Activated CD8-positive, alpha-beta memory T cell treated with anti-CD3 and anti-CD28 coated beads, Interleukin-2, amount 50 U/mL, for 48 hours (primary cell): ENCODE measurements at places on chromosomes 4 and X.

DNA sequence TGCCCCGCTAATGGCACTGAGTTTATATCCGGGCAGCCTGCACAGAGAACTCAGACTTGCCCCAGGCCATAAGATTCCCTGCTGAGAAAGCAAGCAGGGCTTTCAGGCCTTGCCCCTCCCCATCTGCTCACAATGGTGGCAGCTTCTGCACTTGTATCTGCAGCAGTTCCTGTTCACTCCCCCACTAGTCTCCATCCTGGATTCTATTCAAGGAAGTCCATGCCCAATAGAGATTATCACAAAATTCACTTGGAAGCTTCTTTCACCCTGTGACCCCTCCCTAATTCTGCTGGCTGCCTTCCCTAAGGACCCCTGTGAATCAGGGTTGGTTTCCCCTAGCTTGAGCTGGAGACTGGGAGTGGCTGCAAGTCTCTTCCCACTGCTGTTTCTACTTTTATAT is 34.5 kb upstream of the UCP1 start:
- DNase-seq = no peak

DNA sequence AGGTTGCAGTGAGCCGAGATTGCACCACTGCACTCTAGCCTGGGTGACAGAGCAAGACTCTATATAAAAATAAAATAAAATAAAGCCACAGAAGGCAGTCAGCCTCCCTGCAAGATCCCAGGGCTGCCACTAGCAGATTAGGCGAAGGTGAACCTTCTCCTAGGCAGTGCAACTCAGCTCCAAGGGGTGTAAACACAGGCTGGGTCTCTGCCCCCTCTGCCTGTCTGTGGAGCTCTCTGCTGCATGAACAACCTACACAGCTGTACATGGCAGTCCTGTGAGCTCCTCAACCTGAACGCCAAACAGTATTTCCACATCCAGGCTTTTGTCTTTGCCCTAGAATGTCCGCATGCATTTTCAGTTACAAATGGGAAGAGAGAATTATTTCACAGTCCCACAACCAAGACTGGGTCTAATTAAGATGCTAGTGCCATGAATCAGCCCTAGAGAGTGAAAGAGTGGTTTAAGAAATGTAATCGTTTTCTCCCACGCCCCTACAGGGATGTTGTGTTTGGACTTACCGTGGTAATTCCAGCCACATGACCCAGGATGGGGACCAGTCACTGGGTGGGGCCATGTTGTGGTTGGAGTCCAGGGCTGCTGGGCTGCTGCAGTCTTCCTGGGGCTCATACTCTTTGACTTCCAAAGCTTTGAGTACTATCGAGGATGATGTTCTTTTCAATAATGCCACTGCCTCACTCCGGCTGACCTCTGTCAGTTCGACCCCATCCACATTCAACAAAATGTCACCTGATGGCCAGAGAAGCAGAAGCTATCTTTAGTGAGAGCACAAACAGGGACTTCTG is 99.0 kb downstream of the FIP1L1 start:
- DNase-seq = no peak

DNA sequence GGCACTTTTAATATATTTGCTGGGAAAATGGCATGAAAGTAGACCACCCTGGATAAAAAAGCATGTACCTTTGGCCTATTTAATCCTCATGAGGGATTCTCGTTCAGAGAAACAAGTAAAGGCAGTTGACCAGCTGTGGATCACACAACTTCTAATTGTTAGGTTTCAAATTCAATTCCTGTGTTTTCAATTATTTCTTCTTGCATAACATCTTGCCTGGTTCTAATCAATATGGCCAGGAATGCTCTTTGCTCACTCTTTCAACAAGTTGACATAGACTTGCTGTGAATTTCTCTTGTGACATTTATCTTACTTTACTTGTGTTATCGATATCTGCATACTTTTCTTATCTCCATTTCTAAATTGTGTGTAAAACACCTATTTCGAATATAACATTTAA is 211.8 kb downstream of the SLC7A11 start:
- DNase-seq = no peak

- no peak for DNase-seq
Observed at GRCh38 chrX:23493941-23494374, 159.3 kb downstream of the PTCHD1 start.

DNA sequence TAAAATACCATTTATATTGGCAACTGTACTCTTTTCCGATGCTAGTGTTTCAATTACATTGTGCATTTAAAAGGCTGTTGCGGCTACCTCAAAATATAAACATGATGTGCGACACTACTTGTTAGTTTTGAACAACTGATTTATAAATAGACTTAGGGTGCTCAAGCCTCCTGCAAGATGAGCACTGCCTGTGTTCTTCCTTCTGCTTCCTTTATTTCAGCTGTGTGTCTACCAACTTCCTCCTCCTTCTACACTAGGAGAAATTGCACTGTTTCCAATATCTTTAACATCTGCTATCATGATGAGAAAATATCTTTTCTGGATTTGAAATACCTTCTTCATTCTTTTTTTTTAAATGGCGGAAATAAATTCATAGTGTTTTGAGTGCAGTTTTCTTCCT is 24.0 kb downstream of the TET2 start:
- no peak for DNase-seq

DNA sequence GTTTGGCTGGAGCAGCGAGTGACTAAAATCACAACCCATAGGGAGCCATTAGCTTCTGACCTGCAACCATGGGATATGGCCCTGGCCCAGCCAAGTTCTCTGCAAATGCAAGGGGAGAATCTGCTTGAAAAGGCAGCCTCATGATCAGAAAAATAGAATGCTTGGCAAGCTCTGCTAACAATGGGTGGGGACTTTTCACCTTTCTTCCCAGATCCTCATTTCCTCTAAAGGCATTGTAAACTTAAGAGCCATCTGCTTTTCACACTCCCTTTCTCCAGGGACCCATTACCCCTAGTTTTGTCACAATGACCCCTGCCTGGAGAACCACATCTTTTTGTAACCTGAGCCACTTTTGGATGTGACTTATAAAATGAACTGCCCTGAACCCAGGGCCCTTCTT is 104.3 kb downstream of the PARM1 start:
- DNase-seq = no peak

DNA sequence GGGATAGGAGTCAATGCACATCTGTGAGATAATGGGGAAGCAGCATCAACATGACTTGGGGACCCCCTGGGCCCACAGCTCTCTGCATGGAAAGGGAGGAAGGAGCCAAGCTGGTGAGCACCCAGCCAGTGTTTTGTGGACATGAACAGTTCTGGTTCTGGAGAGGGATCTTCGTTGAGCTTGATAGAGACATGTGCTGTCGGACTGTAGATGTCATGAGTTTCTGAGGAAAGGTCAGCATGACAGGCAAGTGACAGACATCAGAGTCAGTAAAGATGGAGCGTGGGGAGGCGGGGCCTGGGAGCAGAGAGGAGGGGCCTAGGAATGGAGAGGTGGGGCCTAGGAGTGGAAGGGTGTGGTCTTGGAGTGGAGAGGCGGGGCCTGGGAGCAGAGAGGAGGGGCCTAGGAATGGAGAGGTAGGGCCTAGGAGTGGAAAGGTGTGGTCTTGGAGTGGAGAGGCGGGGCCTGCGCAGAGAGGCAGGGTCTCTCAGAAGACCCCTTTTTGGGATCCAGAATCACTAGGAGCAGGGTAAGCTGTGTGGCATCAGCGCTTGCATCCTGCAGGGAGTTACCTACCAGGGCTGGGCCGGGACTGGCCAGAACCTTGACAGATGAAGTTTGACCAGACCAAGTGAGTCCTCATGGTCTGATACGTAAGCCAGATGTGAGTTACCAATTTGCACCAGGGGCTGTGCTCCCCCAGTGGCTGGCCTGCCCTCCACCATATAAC is 33.7 kb downstream of the PIGG start:
- DNase-seq = no peak

- DNase-seq = no peak
Observed at GRCh38 chr4:113094802-113095201, 45.3 kb downstream of the ANK2 start.

DNA sequence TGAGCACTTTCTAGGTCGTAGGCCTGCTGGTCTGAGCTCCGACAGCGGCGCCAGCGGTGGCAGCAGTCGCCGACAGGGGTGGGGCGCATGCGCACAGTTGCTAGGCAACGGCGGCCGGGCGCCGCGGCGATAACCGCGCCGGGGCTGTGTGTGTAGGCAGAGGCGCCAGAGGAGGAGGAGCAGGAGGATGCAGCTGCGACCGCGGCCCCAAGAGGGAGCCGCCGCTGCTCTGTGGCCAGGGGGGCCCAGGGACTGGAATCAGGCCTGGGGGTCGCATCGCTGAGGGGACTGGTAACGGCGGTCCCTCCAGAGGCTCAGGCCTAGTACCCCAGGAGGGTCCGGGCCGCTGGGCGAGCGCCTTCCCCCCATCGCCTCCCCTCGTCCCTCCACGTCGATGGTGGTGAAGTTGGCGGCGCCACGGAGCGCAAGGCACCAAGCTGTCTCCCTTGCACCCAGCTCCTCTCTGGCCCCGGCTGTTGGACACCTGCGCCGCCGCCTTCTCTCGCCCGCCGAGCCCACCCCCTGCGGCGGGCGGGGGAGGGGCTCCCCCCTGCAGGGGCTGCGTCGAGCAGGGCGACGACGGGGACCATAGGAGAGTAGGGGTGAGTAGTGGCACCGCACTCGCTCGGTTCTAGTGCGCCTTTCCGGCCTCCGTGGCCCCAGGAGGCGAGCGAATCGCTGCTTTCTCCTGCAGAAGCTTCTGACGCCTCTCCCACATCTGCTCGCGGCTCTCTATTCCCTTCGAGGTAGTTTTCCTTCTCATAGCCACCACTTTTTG is 58.6 kb upstream of the ZC4H2 start:
- peak; percentile 88 for DNase-seq

DNA sequence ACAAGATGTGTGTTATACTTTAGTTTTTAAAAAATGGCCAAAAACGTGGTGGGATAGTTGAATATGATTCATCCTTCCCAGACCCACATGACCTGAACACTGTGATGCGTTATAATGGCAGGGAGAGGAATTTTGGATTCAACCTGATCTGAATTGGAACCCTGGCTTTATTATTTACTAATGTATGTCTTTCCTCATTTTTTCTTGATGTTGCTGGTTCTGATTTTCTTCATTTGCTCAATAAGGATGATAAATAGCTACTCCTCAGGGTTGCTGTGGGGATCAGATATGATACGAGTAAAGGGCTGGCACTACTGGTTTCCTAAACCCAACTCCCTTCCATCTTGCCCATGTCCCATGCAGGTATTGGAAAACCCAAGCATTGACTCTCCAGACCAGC is 24.2 kb upstream of the ACSL1 start:
- DNase-seq = no peak

- DNase-seq = peak; percentile 56
Observed at GRCh38 chrX:70262952-70263567, 3.1 kb upstream of the P2RY4 start.

GRCh38 chr4:86837691-86838503 is 11.3 kb downstream of the SLC10A6 start:
- DNase-seq = no peak

DNA sequence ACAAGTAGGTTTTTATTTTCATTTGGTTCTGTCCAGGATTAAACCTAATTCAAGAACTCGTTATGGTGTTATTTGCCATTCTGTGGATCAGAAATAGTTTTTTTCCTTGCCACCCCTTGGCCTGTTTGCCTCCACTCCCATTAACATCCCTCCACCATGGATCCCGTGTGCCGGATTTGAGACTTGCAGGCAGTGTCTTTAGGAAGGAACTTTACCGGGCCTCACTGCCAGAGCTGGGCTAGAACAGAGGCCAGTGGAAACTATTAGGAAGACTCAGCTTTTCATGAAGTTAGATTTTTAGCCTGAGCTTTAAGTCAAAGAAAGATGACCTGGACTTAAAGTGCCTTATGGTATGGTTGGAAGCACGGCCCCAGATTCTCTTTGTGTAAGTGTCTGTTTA is 2.4 kb downstream of the KLHL2 start:
- DNase-seq = no peak

GRCh38 chrX:131828482-131828881 is 194.6 kb upstream of the STK26 start:
- DNase-seq = no peak

- DNase-seq = no peak
Observed at GRCh38 chr4:145154573-145154972, 25.8 kb downstream of the OTUD4 start.

DNA sequence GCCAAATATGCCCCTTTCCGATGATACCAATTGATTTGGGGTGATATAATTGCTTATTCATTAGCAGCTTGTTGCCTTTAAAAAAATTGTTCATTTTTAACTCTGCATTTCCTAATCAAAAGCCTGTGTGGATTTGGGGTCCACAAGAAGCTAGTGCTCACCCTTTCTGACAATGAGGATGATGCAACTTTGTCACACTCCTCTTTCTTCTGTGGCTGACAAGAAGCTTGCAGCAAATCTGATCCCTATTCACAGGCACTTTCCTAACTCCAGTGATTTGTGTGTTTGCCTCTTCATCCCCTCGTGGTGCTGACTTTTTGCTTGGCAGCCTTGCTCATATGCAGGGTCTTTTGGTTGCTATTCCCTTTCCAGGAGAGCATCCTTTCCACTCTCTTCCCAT is 182.7 kb upstream of the LDB2 start:
- DNase-seq = no peak

GRCh38 chr4:39825090-39825489 is 127.2 kb downstream of the UBE2K start:
- no peak for DNase-seq

GRCh38 chrX:109190542-109190941 is 291.3 kb downstream of the GUCY2F start:
- no peak for DNase-seq

DNA sequence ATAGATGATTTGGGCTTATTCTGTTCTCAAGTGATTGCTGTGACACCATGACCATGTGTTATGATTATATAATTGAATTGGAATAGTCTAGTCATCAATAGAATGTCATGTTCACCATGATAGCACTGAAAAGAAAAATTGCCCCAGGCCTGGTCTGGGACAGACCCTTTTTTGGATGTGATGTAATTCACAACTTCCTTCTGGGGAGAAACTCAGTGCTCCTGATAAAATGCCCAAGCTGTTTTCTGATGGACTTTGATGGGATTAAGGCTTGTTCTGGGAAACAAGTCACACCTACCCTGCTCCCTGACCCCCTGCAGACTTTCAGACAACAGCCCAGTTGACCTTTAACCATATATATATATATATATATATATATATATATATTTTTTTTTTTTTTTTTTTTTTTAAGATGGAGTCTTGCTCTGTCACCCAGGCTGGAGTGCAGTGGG is 65.3 kb downstream of the RHOH start:
- no peak for DNase-seq

GRCh38 chr4:155787113-155787710 is 28.4 kb downstream of the GUCY1B1 start:
- no peak for DNase-seq

DNA sequence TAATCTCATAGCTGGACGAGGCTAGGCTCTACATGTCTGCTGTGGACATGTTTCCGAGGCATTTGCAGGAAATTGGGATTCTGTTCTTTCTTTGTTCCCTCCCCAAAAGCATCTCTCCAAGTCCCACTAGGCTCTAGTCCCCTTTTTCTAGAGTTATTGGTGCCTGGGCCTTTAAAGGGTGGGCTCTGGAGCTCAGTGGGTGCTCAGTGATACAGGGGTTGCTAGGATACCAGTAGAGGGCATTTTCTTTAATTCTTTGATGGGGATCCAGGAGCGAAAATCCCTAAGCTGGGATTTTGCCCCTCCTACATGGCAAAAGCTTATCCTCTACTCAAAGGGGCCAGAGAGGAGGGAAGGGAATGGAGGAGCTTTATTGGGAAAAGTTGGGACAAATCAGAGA is 34.2 kb downstream of the ARHGEF9 start:
- DNase-seq = no peak
